LNCaP clone FGC (cell line): ENCODE measurements at places on chromosomes 16 and 17.

DNA sequence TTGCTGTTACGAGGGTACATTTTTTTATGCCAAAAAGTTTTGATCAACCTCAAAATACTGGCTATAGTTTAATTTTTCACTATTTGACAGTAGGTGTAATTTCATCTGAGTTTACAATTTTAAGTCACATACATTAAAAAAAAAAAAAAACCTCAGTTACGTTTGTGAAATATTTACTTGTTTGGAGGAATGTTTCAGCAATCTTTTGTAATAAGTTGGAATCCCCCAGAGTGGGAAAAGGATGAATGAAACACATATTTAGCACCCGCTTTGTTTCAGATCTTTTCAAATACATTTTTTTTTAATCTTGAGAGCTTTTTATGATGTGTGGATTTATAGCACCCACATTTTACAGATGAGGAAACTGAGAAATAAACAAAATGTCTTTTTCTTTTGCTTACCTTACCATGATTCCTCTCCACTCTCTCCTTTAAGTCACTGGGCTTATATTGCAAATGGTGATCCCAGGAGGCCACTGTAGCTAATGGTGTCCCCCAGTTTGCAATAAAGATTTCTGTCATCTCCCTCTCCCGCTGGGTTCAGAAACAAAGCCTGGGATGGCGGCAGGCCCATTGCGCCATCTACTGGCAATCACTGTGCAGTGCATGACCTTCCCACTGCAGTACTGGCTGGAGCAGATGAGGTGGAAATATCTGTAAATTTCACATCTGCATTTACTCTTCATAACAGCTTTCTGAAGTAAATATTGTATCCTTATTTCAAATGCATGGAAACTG is 27.7 kb downstream of the TBC1D3B start:
- no peak for DNase-seq

DNA sequence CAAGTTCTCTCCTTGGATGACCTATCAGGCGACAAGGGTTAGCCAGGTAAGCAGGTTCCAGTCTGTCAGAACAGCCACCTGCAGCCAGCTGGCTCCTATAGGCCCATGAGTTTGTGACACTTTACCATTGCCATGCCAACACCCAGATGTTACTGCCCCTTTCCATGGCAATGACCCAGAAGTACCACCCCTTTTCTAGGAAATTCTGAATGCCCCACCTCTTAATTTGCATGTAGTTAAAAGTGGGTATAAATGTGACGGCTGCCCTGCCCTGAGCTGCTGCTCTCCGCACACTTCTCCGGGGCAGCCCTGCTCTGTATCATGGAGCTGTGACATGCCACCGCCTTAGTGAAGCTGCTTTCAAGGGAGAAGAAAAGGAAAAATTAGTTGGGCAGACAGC is 10.0 kb upstream of the SECTM1 start:
- DNase-seq: no peak

GRCh38 chr16:74485916-74486315 is 64.6 kb upstream of the CLEC18B start:
- peak; percentile 87 for DNase-seq

- no peak for DNase-seq
These were observed 22.2 kb downstream of the TEX2 start for GRCh38 chr17:64240741-64241347.

DNA sequence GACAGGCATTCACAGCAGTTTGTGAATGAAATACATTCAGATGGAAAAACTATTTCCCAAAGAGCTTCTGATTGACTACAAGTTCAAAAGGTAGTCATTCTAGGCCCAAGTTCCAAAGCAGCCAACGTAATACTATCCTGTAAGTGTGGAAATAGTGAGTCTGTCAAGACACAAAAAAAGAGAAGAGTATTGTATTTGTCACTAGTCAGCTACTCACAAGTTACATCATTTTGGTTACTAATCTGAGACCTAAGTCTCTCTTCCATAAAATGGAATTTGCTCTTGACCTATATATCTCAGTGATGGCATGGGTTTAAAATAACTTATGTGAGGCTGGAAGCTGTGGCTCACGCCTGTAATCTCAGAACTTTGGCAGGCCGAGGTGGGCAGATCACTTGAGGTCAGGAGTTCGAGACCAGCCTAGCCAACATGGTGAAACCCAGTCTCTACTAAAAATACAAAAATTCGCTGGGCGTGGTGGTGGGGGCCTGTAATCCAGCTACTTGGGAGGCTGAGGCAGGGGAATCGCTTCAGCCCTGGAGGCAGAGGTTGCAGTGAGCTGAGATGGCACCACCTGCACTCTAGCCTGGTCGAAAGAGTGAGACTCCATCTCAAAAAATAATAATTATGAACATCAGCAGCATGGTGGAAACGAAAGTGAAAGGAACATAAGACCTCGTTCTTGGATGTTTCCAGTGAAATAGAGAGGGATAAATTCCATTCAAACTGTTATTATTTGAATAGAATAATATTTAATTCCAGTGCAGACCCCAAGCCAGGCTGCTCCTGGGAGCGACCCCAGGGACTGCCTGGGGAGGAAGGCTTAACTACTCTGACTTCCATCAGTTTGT is 2.9 kb downstream of the CMC2 start:
- no peak for DNase-seq

GRCh38 chr17:56899403-56899802 is 14.4 kb downstream of the TRIM25 start:
- no peak for DNase-seq

- DNase-seq: no peak
These were observed 170.9 kb downstream of the RAB11FIP4 start for GRCh38 chr17:31562376-31562840.

- DNase-seq: no peak
These were observed 10.5 kb downstream of the YPEL2 start for GRCh38 chr17:59341922-59342321.

- no peak for DNase-seq
These were observed 31.5 kb downstream of the MPRIP start for GRCh38 chr17:17073581-17074403.

DNA sequence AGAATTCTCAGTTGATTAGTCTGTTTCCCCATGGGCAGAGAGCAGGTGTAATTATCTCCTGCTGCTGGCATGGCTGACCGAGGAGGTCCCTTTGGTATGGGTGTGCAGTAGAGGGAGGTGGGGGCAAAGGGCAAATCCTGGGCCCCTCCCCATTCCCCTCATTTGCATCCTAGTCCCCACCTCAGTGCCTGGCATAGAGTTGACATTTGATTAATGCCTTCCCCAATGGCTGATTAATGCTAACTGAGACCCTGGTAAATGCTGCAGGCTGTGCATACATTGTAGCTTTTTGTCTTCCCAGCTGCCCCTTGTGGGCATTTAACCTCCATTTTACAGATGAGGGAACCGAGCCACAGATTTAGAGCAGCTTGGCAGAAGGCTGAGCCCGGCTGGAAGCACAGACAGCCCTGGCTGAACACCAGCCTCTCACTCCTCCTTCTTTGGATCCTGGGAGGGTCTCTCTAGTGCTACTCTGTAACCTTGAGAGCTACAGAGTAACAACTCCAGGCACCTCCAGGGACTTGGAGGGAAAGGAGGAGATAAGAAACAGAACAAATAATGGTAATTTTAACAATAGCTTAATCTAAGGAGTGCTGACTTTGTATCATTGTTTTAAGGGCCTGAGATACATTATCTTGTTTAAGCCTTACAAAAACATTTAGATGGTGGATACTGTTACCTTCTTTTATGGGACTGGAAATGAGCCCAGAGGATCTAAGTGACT is 5.1 kb downstream of the PLCG2 start:
- no peak for DNase-seq

DNA sequence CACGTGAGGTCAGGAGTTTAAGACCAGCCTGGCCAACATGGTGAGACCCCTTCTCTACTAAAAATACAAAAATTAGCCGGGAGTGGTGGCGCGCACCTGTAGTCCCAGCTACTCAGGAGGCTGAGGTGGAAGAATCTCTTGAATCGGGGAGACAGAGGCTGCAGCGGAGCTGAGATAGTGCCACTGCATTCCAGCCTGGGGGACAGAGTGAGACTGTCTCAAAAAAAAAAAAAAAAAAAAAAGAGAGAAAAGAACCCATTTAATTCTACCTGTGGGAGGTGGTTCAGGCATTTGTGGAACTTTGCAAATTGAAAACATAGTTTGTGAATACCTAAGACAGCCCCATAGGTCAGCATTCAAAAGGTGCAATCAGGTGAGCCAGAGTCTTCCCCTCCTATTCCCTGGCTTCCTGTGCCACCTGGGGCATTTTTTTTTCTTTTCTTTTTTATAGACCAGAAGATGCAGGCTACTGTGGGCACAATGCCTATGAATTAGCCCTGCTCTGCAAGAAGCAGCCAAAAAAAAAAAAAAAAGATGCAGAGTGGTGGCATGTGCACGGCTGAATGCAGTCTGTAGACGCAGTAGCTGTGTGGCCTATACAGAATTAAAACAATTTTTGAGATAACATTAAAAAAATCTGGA is 9.1 kb upstream of the SOCS3 start:
- DNase-seq: no peak

DNA sequence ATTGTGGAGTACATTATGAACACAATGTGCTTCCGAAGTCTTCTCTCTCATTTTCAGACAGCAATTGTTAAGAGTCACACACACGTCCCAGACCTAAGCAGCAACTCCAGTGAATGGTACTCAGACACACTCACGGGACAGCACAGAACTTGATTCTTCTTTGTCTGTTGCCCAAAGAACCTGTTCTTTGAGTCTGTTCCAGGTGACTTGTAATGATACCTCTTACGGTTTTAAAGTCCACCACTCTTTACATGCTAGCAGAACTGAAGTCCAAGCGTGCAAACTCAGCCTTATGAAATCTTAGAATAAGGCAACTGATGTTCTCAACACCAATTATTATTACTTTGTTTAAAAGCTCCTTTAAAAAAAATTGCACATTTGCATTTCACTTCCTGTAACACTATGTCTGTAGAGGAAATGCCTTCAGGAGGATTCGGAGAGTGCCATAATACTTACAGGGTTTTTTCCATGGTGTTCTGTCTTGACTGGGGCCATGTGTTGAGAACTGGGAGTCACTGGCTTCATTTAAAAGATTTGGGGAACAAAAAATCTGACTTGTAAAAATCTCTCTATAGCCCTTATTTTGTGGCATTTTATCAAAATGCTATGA is 48.1 kb downstream of the MARF1 start:
- no peak for DNase-seq

DNA sequence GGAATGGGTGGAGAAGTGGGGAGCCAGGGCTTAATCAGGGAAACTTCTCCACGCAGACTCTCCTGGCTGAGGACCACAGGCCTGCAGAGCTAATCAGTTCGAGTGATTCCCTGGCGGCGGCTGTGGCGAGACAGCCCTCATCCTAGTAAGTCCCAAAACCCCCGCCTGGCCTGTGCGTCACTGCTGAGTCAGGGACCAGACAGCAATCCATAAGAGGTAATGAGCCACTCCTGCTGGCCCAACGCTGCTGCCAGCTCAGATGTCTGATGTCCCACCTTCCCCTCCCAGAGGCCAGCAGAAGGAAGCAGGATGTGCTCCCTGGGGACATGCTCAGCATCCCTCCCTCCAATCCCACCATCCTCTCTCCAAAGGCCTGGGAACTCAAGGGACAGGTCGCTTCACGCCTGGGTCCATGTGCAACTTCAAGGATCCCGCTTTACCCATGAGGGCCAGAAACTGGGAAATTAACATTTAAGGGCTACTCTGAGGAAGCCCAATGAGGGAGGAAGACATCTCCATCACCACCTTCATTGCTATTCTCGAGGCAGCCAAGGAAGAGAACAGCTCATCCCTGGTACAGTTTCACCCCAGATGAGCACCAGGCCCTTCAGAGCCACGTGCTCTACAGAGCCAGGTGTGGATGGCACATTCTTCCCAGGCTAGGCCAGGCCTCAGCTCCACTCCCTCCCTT is 7.9 kb downstream of the ACLY start:
- DNase-seq: no peak

DNA sequence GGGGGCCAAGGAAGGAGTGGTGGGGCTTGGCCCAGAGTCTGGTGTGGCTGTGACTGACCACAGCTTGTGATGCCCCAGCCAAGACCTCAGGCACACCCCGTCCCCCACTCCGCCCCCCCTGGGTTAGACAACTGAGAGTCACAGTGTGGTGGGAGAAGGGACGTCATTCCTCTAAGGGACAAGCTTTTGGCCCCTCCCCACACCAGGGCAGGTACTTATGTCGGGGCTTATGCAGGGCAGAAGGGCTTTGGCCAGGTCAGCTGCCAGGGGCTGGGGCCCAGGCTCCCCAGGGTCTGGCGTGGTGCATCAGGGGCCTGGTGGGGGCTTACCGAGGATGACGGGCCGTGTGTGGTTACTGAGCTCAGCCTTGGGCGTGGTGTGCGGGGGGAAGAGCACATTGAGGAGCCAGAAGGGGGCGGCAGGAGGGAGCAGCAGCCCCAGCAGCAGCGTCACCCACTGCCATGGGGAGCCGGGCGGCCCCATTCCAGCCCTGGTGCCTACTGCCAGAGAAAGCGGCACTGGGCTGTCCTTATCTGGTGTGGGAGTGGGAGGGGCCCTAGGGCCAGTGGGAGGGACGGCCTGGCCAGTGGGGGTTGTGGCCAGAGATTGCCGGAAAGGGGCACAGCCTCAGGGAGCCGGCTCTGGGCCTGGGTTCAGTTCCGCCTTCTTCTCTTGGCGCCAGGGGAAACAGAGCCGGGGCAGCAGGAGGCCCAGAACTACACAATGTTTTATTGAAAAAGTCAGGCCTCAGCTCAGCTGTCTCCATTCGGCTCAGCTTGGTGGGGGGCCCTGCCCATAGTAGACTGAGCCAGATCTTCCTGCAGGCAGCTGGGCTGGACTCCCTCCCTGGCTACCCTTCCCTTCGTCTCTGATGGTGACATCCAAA is at the start of gene LCAT:
LCAT (minus strand) TSS at position 502 of the 886 bp plus-strand sequence; CDS start at position 483, 19 bp downstream.
- no peak for DNase-seq

DNA sequence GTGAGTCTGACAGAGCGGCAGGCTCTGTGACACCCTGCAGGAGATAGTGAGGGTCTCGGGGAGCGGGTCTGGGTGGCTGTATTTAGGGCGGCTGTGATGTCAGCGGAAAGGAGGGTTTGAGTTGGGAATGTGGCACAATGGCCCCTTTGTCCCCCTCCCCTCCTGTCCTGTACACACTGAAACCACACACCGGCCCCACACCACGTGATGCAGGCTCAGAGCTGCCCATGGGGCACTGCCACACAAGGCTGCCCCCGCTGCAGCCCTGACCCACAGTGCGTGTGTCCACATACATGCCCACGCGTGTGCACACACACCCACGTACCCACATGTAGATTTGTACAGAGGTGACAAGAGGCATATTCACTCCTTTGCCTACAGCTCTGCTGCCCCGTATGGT is 15.3 kb downstream of the SGCA start:
- no peak for DNase-seq

- no peak for DNase-seq
These were observed 1.1 kb downstream of the SMIM5 start for GRCh38 chr17:75634376-75634740.

DNA sequence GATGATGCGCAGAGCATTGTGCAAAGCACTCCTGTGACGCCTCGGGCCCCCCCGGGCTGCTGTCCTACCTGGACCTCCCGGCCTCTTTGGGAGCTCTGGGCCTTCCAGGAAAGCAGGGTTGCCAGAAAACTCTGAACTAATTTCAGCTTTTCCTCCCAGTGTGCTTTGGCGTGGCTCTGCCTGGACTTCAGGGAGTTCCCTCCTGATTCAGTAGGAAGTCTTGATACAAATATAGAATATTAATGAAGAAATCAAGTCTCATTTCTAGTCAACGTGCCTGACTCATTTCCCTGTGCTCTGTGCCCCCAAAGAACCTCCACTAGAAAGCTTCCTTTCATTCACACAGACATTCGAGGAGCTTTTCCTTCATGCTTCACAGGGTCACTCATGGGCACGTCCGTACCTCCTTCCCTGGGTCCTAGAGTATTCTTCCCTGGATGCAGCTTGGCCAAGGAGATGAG is 84.0 kb upstream of the NOL11 start:
- DNase-seq: no peak
